Skin of body (tissue), 3 donors: ENCODE measurements at places on chromosomes 4 and X. TPM values are rescaled to one million over a fixed set of nuclear protein-coding genes. Genes with fewer than 3 reads are reported as not detected.

The IL21 gene
- total RNA-seq: not detected

The RNF175 gene
- total RNA-seq: 1.9 TPM

The ERVMER34-1 gene
- total RNA-seq: 0.69 TPM

The ODAPH gene
- not detected for total RNA-seq

- no peak for DNase-seq
Measured at GRCh38 chrX:136586386-136586785, 54.4 kb downstream of the VGLL1 start.

- peak; percentile 34 for DNase-seq
Measured at GRCh38 chrX:151974336-151975227, at the start of gene GABRE. TSS of gene GABRE (minus strand) at chrX:151974676. CDS start at chrX:151974625, 51 bp downstream.

DNA sequence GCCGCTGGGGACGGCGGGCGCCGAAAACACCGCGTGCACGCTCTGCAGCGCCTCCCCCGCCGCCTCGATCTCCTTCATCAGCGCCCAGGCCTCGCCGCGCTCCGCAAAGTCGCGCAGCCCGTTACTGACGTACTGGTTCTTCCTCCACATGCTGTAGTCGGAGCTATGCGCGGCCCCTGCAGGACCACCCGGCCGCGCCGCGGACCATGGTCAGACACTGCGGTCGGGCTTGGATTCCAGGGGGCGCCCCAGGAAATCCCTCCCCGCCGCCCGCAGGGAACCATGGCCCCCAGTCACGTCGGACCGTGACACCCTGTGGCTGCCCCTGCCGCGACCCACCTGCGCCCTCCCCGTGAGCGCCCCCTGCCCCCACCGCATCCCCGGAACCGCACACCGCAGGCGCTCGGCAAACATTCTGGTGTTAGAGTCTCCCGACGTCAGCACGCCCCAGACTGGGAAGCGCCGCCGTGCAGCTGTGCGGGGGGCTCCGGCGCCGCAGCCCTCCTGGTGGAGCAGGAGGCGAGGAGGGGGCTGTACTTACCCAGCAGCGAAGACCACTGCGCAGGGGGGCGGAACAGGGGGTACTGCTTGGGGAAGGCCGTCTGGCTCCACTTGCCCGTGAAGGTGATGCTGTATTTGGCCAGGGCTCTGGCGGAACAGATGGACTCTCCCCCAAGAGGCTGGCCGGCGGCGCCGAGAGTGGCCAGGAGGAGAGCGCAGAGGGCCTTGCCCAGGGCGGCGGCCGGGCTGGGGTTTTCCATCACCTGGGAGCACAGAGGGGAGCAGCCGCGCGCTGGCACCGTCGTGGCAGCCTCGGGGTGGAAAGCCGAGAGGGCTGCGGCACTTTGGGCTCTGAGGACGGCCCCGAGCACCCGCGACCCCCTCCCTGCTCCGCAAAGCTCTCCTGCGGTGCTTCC, 814 bp downstream of the SPON2 start:
- DNase-seq: no peak

DNA sequence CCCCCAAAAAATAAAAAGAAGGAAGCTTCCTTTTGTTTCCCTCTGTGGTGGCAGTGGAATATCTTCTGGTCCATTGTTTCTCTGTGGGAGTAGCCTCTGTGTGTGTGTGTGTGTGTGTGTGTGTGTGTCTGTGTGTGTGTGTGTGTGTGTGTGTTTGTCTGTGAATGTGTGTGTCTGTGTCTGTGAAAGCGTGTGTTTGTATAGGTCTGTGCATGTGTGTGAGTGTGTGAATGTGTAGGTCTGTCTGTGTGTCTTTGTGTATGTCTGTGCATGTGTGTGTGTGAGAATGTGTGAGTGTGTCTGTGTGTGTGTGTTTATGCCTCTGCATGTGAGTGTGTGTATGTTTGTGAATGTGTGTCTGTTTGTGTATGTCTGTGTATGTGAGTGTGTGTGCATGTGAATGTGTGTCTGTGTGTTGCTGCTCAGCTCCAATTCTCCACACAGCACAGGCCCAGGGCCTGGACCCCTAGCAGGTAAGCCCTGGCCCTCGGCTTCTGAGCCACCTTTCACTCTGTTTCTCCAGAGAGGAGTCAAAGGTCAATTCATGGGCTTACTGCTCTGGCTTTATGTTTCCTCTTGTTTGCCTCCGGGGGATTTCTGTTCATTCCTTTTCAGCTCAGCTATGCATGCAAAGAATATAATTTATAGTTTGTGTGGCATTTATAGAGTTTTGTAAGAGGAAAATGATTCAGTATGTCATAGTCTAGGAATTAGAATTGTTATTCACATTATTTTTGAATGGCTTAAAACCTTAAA, 89.8 kb downstream of the UCHL1 start:
- DNase-seq: peak; percentile 65

DNA sequence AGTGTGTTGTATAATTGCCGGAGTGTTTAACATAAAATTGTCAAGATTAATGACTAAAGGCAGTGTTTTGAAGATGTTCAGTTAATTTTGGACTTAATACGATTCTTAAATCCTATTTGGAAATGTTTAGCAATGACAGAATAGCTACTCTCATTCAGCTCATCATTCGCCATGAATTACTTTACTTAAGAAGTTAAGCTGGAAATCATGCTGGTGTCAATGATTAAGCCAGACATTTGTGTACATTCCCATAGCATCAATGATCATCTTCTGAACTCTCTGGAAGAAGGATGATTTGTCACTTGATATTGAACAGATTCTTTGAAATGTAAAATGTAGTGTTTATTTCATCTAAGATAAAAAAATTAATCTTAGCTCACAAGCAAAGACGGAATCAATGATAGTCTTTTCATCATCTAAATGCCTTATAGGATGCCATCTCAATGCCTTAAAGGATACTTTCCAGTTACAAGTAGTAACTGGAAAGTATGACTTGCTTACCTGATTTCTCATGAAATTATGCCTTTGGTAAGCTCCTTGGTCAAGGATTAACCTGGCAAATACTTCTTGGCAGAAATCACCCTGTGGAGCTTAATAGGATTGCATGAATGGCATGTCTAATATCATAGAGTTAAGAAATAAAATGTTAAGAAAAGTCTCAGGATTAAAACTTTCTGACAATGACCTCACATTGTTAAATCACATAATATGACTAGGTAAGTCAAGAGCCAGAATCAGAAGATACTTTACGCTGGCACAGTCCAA, 515.5 kb upstream of the AGA start:
- DNase-seq: no peak

DNA sequence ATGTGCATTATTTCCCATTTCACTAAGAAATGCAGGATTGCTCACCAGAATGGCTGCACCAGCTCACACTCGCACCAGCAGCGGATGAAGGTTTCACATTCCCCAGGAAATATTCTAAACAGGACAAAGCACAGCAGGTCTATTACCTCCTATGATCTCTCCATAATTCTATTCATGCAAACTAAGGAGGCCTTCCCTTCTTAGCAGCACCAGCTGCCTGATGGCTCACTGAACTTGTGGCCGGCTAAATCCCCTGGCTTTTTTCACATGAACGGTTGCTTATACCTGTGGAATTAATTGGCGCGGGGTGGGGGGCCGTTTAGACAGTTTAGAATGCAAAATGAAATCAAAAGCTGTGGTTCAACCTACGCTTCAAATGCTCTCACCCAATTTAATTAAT, 73.5 kb upstream of the SRD5A3 start:
- DNase-seq: no peak

- no peak for DNase-seq
Measured at GRCh38 chr4:95394752-95395306, 153.9 kb downstream of the UNC5C start.

DNA sequence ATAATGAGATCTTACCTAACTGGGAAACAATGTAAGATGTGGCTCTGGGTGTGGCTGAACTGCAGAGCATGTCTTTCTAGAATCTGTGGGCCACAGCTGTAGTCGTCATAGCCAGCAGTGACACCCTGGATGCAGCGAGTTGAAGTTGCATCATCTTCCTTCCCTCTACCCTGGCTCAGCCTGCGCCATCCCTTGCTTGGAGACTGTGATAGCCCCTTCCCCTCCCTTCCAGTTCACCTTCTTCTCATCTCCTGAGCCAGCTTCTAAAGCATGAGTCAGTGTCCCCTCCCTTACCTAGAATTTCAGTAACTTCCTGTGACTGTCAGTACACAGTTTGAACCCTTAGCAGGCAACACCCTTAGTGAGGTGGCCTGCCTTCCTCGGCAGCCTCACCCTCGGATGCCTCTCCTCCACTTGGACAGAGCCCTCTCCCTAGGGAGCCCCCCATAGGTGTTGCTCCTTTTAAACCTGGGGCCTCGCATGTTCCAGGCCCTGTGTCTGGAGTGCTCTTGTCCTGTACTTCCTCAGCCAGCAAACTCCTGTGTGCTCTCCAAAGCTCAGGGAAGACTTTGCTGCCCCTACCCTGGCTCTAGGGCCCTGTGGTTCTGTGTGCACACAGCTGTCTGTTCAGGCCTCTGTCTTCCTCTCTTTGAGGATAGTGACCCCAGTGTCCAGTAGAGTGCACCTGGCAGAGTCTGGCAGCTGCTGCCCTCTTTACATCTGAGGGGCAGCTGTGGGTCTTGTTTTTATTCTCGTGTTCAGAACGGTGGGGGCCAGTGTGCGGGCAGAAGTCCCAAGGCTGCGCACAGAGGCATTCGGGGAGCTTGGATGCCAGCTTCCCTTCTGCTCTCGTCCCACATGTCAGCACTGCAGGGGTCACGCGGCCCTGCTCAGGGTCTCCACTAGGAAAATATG, 43.7 kb upstream of the TADA2B start:
- DNase-seq: no peak

- DNase-seq: no peak
Measured at GRCh38 chrX:46444011-46444410, 101.2 kb downstream of the ZNF674 start.

GRCh38 chrX:22037911-22038537, 5.9 kb downstream of the PHEX start:
- no peak for DNase-seq
